Stimulated activated naive CD8-positive, alpha-beta T cell treated with anti-CD3 and anti-CD28 coated beads, Interleukin-15, amount 100 ng/mL, for 72 hours (primary cell): ENCODE measurements at places on chromosomes 2 and 18.

DNA sequence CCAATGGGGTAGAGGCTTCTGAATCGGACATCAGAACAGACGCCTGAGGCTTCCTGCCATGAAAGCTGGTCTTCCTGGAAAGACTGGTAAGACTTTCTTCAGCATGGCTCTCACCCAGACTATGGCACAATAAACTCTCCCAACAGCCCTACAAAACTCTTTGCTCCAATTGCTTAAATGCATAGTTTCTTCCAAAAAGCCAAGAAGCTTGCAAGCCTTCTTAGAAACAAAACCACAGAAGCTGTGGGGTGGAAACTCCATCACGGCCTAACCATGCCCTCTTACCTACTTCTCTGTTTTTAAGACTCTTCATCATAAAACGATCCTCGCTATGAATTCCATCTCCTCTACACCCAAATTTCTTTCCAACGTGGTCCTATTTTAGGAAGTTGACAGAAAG lies 48.2 kb downstream of the PAX8 start:
- DNase-seq: no peak

DNA sequence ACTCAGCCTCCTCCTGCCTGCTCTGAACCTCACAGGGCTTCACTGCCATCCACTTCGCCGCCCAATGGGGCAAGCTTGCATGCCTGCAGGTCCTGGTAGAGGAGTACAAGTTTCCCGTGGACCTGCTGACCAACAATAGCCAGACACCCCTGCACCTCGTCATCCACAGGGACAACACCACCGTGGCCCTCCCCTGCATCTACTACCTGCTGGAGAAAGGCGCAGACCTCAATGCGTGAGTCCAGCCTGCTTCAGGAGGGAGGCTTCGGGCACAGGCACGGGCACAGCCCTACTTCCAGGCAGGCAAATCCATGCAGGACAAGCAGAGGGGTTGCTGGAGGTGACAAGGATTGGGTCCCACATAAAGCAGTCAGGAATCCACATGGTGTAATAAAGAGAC lies 1.2 kb downstream of the ANKRD53 start:
- DNase-seq: no peak

DNA sequence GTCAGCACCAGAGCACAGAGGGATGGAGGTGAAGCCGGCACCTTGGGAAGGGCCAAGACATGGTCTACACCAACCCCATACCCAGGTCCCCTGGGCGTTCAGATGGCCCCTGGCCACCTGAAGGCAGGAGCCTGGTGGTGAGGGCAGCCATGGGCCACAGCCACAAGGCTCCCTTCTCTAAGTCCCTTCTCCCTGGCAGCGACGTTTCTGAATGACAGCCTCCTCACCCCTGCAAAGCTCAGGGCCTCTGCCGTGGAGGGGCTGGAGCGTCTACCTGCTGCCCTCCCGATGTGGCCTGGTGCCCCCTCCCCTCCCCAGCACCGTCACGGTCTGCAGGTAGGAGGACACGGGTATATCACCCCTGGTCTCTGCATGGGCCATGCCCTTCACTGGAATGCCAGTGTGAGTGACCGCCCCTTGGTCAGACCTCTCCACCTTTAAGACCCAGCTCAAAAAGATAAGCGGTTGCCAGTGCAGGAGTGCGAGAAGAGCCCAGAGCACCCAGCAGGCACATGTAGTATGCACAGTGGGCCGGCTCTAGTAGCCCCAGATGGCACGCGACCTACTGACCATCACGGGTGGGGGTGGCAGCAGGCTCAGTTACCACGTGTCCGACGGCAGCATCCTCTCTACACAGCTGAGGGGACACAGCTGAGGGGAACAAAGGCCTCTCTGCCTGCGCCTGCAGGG lies 46.6 kb downstream of the HS6ST1 start:
- no peak for DNase-seq

DNA sequence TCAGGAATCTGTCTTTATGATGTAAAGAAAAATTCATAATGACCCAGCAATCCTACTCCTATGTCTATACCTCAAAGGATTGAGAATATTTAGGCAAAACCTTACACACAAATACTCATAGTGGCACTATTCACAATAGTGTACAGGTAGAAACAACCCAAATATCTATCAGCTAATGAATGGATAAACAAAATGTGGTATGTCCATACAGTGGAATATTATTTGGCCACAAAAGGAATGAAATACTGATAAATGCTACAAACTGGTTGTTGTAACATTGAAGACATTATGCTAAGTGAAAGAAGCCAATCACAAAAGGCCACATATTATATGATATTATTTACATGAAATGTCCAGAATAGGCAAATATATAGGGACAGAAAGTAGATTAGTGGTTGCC lies 24.7 kb downstream of the PDK1 start:
- no peak for DNase-seq

DNA sequence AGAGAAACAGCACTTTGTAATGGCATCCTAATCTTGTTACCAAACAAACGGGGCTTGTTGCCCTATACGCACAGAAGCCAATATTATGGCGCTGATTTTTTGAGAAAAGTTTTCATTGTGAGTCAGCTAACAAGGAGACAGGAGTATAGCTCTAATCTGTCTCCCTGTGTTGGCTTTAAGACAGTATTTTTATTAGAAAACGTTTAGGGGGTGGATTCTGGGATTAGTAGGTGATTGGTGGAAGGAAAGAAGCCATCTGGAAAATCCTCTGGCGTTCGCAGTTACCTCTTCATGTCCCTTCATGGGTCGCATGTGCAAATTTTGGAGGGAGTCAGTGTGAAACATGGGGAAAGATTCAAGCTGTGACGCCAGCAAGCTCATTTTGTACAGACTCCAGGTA lies 698 bp upstream of the TMEM237 start:
- DNase-seq: no peak
